Stimulated activated CD8-positive, alpha-beta memory T cell treated with anti-CD3 and anti-CD28 coated beads, Interleukin-12 subunit alpha, Interleukin-12 subunit beta, amount 100 ng/mL, for 1 hour (primary cell): ENCODE measurements at places on chromosomes 6 and 20.

DNA sequence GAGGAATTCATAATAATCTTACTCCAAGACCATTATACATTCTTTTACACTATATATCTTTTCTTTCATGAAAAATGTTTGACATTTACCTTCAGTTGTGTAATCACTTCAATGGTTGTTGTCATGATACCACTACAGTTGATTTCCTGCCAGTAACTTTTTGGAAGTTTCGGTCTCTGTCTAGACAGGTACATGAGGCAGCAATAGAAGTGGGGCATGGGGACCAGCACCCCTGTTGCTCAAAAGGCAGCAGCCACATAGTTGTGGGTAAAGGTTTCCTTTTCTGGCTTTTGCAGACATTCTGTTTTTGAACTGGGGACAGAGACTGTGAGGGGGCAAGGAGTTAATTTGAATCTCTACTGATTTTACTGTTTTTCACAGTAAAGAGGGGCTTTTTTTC, 14.1 kb downstream of the SAMD5 start:
- DNase-seq, result no peak

GRCh38 chr6:154893917-154894316, 101.2 kb upstream of the TIAM2 start:
- DNase-seq, result no peak

DNA sequence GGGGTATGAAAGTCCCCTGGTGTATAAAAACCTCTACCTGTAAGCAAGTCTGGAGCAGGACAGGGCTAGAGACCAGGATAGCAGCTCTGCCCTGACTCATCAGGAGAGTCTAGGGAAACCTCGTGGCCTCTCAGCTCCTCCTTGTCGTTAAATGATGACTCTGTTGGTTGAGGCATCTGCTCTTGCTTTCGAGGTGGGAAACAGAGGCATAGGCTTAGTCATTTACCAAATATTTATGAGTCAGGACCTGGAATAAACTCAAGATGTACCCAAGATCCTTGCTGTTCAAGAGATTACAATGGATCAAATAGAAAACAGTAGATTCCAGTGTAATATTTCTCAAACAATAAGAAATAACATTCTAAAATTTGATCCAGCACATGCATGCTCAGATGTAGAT, 5.5 kb downstream of the MANBAL start:
- no peak for DNase-seq

DNA sequence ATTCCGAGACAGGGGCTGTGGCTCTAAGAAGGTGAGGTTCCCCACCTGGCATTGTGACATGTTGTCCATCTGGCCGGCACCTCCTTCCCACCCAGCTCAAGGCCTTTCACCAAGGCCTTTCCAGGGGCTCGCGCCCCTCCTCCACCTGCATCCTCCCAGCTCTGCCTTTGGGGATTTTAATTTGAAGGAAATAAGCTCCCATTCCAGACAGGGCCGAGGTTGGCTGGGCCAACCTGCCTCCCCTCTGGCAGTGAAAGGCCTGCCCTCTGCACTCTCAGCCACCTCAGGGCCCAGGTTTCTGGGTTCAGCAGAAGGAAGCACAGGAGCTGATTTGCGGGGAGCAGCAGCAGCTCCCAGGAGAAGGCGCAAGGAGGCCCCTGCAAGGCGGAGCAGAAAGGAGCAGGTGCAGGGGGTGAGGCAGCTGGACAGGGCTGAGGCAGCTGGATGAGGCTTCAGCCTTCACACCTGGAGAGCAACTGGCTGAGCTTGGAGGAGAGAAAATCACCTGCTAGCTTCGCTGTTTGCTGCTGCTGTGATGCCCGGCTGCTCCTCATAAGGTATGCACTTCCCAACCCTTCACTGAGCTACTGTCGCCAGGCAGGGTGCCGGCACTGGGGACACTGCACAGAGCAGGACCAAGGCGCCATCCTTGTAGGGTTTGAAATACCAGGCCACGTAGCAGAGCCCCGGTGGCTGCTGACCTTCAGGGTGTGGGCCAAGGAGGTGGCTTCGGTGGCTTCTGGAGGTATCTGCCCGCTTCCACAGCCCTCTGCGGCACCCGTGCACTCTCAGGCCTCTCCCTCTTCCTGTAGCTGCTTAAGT, 147.0 kb downstream of the SYNDIG1 start:
- no peak for DNase-seq

DNA sequence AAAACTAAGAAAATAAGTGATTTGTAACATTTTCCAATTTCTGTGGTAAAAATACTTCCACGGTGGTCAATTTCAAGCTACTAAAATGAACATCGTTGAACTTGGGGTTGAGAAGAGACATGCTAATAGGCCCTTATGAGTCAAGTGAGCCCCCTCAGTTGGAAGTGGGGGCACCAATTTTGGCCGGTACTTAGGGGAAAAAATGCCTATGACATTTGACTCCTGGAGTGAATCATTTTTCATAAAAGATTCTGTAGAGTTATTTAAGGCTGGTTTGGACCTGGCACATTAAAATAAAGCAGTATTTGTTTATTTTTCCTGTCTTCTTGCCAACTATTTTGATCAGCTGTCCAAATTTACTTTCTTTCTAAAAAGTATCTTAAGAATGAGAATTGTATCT, 32.4 kb upstream of the CAP2 start:
- DNase-seq, result no peak

DNA sequence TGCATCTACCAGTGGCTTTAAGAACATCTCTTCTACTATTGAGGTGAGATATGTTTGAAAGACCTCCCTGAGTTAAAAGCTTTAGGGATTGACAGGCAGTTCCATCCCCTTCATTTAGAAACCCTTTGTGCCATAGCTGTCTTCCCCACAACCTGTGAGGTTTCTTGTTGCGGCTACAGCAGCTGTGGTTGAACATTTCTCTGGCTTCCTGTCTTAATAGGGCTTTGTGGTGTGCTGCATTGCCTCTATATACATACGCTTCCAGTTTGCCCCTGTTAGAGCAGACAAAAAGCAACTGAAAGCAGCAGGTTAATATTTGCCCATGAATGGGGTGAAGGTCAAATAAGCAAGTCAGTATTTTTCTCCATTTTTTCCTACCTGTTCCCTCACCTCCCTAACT, 210.2 kb downstream of the TMEM200A start:
- DNase-seq, result peak; percentile 12

- no peak for DNase-seq
These were observed 129.5 kb upstream of the GGTLC1 start for GRCh38 chr20:24118034-24118433.

- DNase-seq, result peak; percentile 22
These were observed 154.3 kb downstream of the VEGFA start for GRCh38 chr6:43924222-43924702.

DNA sequence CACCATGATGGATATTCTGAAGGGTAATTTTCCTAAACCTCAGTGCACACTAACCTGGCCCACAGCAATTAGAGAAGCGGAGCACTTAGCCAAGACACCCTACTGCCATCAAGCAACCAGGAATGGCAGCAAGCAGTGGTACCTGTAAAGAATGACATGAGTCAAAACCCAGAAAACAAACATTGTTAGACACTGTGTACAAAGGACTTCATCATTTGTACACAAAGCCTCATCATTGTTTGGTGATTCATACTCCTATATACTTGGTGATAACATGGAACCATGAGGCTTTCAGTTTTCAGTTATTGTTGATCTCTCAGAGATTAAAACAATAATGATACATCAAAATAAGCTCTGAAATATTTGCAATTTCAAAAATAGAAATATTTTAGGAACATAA, 74.6 kb downstream of the MLIP start:
- DNase-seq, result no peak

DNA sequence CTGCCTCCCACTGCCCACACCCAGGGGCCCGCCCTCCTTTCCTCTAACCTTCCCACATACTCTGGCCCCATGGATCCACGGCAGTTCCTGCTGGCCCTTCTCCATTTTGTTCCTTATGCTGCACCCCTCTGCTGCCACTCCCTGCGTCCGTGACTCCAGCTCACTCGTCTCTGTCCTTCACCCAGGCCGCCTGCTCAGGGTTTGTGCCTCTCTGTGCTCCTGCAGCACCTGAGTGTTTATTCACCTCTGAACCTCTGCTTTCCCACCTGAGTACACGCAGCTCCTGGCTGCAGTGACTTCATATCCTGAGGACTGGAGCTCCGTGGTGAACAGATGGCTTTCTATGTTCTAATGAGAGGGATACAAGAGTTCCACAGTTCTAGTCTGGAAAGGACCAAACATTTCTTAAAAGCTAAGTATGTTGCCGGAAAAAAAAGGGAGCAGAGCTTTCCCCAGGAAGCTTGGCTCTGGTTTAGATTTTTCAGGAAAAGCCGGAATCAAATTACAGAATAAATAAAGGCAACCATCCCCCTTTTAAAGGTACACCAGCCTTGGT, 1.5 kb upstream of the GNRH2 start:
- no peak for DNase-seq

DNA sequence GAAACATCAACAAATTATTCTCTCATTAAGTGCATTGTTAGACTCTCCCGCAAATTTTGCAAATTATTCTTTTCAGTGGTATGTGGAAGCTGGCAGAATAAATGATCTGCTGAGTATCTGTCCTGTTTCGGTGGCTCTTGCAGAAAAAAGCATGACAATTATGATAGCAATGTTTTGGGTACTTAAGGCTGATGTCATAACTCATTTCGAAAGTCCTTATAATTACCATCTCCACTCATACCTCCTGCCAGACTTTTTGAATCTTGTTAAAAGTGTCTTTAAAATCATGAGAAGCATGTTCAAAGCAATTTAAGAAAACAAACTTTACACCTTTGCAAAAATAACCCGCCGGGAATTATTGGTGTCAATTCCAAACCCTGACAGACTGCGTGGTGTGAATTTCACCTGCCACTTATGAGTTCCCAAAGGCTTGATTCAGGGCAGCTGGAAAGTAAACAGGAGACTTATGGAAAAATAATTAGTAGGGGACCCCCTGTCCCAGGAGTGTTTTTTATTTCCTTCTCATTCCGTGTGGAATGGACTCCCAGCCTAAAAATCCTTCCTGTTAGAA, 87.6 kb upstream of the E2F3 start:
- DNase-seq, result no peak

DNA sequence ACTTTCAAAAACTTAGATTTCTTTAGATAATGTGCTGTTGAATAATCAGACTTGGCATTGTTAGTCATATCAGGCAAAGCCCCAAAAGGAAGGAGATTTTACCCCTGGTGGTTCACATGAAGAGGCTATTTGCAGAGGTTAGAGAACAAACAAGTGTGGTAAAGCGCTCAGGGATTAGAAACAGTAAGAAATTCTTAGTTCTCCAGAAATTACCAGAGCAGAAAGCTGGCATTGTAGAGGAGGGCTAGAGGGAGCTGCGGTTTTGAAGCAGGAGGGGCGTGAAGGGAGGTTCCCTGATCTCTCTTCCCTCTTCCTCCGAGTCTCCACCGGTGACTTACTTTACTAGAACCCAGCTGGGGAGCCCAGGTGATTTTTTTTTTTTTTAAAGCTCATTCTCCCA, 10.2 kb downstream of the MYO6 start:
- no peak for DNase-seq

DNA sequence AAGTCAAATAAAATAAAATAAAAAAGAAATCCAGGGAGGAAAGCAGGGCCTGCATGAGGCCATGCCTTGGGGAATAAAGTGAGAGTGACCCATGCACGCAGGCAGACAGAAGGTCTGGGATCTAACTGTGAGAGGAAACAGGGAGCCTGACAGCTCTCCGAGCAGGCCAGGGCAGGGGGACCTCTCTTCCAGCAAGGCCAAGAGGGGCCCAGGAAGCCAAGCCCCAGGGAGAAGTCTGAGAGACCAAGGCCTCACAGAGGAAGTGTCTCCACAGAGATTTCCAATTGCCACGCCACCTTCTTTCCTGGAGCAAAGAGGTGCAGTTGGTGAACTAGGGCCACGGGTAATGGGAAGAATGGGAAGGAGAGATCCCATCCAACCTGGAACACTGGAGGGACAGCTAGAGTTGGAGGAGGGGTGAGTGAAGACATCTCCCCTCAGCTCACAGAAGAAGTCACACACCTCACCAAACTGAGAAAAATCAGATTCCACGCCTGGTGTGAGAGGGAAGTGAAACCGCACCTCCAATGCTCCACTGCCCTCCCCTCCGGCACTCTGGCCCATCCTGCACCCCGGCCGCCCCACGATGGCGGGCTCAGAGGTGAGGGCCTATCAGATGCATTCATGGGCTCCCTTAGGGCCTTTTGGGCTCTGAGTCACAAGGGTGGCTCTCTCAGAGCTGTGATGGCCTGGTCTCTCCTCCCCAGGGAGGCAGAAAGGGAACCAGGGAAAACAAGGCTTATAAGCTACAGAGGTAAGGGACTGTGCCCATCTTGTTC, 25.1 kb upstream of the TAF8 start:
- no peak for DNase-seq

DNA sequence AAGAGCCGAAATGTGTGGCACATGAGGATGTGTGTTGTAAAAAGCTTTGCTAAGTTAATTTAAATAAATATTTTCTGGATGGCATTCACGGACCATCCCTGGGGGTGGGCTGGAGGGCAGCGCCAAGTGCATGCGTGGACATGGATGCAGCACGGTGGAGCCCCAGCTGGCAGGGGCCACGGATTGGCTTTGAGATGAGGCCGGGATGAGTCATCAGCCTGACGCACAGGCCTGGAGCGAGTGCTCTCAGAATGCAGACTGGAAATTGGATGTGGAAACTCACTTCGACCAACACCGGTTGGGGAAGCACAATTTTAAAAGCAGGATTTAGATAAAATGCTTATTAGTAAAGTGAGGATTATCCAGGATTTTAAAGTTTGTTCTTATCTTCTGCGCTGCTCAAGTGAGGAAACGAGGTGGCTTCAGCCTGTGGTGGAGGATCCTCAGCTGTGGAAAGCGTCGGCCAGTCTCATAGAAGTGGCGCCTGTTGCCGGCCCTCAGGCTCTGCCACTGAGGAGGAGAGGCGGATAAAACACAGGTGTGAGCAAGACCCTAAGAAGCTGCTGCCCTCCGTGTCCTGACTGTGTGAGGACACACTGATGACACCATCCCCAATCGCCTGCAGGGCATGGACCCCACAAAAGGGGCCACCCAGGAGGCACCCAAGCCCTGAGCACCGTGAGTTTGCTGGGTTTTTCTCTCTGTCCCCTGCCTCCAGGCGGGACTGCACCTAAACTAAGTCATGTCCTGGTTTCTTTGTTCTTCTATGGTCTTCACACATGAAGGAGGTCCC, 279.7 kb downstream of the CDH4 start:
- DNase-seq, result no peak
